Stimulated activated CD4-positive, alpha-beta T cell treated with anti-CD3 and anti-CD28 coated beads, Interleukin-4, amount 100 ng/mL, for 24 hours (primary cell): ENCODE measurements at places on chromosomes 2 and 18.

DNA sequence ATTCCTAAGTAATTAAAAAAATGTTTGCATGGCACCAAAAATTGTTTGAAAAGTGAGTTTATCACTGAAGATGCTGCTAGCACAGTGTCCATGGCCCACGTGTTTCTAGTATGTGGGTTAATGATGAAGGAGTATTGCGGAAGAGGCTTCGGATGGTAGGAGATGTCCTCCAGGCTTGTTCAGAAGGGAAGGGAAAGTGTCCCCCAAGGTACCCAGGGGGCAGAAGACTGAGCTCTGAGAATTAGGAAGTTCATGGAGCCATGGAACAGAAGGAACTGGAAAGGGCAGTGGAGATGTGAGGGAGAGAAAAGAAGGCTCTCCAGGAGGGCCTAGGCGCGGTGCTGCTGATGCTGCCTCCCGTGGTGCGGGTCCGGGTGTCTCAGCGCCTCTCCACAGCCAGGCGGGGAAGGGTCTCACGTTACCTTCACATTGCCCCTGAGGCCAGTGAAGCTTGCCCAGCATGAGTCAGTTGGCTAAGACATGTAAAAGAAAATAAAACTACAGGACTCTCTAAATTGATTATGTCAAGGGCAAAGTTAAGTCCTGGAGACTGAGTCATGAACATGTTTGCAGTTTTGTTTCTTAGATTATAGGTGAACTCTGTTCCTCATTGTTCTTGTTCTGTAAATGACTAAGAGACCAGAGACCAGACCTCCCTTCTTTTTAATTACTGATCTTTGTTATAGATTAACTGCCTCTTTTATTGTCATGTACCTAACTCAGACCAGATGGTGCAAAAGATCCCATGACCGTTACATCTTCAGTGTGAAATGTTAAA is 89.0 kb downstream of the MTCL1 start:
- no peak for DNase-seq

DNA sequence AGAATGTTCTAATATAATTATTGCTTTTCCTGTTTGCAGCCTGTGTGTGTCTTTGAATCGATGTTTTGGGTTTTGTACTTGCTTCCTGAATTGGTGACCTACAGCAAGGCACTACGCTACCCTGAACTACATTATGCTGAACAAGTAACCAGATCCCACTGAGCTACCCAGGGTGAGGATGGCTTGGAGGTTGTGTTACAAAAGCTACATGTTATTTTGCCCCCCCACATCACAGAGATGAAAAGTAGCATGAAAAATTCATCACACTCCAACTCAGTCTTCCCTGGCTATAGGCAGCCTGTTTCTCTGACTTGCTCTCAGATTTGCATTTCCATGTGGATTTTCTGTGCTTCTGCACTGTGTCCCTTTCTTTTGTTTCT is 162.1 kb downstream of the LDLRAD4 start:
- no peak for DNase-seq

- no peak for DNase-seq
These were observed 4.8 kb upstream of the TMEM37 start for GRCh38 chr2:119426801-119427395.

DNA sequence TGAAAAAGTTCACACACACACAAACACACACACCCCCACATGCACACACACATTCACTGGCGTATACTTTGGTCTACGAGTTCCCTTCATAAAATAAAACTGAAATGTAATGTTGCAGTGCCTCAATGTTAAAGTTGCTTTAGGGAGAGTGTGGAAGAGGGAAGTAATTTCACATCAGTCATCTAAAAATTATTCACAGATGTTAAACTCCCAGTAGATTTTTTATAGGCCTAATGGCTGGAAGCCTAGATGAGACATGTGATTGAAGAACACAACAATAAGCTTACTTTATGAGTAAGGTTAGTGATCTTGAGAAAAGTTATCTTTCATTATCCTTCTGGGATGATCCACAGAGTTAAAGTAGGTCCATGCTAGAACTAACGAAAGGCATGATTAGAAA is 506.7 kb upstream of the CNTNAP5 start:
- no peak for DNase-seq

DNA sequence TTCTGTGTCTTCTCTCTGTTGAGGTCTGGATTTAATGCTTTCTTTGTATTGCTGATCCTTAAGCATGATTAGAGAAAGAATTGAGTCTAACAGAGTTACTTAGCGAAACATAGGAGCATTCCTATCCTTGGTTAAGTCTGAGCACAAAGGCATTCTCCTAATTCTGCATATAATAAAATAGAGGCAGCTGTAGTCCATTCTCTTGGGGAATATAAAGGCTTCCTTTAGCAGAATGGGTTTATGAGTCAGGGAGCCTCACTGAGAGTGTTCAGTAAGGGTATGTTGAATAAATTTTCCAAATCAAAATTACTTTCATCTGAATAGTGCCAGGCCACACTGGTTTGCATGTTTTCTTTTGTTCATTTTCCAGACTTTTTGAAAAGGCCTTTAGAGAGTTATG is 101.5 kb downstream of the GALNT1 start:
- DNase-seq, result no peak

- DNase-seq, result no peak
These were observed 70.1 kb downstream of the KIDINS220 start for GRCh38 chr2:8767324-8767723.

DNA sequence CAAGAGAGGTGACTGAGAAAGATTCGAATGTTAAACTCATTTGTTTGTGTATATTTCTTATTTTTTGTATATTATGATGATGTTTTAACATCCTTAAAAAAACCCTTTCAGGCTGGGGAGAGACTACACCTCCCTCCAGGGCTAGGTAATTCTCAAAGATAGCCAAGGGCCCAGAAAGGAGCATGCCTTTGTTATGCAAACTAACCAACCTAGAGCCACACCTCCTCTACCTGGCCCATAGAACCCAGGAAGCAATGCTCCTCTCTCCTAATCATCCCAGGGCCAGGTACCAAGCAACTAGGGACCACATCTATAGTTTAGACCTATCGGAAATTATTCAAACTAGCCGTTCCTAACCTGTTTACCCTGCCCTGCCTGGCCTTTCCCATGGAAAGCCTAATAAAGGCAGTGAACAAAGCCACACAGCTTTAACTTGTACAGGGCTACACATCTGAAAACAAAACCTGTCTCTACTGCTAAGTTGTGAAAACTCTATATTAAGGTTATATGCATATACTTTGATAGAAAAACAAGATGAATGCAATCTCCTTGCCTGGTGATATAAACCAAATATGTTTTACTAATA is 79.7 kb downstream of the COLEC12 start:
- DNase-seq, result no peak

- DNase-seq, result no peak
These were observed 625.2 kb downstream of the CPS1 start for GRCh38 chr2:211181626-211182025.

- DNase-seq, result no peak
These were observed 79.4 kb upstream of the FAM117B start for GRCh38 chr2:202555356-202555755.

GRCh38 chr2:183059561-183059960 is 19.0 kb upstream of the DUSP19 start:
- no peak for DNase-seq

GRCh38 chr2:25389161-25389560 is 47.4 kb upstream of the DNMT3A start:
- no peak for DNase-seq

GRCh38 chr18:78758496-78758895 is 221.1 kb upstream of the SALL3 start:
- no peak for DNase-seq

- no peak for DNase-seq
These were observed 10.9 kb downstream of the MEP1B start for GRCh38 chr18:32200766-32201165.

DNA sequence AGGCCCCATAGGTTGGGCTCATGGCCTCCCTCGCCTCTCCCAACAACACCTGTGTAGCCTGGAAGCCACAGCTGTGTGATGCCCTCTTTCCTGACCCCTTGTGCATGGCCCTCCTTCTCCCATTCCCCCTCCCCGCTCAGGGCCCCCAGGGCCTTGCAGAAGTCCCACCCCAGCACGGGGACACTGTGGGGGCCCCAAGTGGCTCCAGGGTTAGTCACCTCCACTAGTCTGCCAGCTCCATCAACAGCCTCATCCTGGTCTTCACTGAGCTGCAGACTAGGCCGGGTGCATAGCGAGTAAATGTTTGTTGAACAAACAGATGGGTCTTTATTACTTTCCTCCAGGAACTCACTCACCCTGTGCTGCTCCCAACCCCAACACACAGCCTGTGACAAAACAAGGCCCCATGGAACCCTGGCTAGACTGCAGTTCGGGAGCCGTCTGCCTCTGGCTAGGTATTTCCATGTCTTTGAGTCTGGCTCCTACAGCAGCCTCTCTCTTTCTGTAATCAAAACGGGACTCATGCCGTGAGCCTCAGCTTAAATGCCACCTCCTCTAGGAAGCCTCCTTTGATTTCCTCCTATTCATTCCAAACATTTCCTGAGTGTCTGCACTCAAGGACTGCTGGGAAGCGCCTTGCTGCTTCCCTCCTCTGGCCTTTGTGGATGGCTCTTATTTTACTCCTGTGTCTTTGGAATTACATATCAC is 109.9 kb upstream of the ID2 start:
- DNase-seq, result no peak

- no peak for DNase-seq
These were observed 35.2 kb upstream of the STPG4 start for GRCh38 chr2:47190188-47190881.

GRCh38 chr2:15160201-15160991 is 400.7 kb downstream of the NBAS start:
- DNase-seq, result no peak

- no peak for DNase-seq
These were observed 5.6 kb downstream of the BCL11A start for GRCh38 chr2:60547841-60548240.

DNA sequence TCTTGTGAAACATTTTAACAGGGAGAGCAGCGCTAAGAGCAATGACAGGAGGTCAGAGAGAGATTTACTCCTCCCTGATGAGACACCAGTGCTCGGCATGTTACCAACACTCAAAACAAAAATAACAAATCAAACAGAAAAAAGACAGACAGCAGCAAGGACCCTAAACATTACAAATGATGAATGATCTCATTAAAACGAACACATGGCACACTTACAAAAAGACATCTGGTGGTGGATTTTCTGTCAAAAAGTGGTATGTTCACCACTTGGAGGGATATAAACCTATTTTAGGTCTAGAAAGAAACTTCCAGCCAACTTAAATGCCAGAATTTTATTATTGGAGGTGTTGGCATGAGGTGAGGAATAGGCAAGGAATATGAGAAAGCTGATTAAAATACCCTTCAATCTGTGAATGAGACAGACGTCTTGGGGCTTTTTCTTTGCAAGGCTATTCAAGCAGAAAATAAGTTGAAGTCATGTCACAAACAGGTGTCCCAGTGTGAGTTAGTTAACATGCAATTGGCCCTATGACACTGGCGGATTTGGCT is 112.8 kb downstream of the PRELID3A start:
- no peak for DNase-seq

DNA sequence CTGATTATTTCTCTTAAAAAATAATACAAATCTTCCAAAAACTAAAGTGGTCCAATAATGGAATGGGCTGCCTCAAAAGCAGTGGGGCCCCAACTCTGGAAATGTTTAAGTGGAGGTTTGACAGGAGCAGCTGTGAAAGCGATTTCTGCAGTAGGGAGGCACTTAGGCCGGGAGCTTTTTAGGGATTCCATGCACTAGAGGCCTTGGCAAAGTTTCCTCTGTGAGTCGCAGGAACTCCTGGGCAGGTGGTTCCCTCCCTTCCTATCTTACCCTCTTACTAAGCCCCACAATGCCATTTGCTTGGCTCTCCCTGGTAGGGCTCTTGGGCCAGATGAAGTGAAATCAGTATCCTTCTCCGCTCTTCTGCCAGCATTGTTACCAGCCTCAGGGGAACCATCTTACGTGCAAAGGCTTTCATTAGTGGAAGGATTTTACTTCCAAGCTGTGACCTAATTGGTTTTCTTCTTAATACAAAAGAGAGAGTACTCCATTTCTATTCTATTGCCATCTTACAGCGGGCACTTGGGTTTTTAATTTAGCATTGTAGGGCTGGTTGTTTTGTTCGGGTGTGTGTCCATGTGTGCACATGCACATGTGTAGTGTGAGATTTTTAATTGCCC is 34.3 kb upstream of the C18orf32 start:
- no peak for DNase-seq

DNA sequence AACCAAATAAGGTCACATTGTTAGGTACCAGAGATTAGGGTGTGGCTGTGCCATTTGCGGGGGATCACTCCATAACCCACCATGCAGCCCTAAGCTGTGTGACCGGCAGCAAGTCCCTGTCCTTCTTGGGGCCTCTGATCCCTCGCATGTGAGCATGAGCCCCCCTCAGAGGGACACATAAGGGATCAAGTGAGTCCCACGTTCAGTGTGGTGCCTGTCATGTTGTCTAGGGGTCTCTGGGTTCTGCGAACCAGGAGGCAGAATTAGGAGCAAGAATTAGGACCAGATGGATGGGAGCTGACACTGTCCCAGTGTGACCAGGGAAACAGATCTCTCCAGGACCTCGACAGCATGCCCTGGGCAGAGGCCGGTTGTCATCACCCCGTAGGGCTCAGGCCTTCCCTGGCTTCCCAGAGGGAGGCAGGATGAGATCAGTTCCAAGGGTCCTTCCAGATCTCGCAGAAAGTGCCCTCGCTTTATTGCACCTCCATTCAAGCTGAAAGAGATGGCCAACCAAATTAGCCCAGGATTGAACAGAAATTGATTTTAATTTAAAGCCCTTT is 113.2 kb upstream of the OTOS start:
- peak; percentile 2 for DNase-seq

- DNase-seq, result no peak
These were observed 288.5 kb downstream of the TNS1 start for GRCh38 chr2:217714287-217714751.

GRCh38 chr2:146455325-146455724 is 1389.5 kb upstream of the ACVR2A start:
- DNase-seq, result no peak

DNA sequence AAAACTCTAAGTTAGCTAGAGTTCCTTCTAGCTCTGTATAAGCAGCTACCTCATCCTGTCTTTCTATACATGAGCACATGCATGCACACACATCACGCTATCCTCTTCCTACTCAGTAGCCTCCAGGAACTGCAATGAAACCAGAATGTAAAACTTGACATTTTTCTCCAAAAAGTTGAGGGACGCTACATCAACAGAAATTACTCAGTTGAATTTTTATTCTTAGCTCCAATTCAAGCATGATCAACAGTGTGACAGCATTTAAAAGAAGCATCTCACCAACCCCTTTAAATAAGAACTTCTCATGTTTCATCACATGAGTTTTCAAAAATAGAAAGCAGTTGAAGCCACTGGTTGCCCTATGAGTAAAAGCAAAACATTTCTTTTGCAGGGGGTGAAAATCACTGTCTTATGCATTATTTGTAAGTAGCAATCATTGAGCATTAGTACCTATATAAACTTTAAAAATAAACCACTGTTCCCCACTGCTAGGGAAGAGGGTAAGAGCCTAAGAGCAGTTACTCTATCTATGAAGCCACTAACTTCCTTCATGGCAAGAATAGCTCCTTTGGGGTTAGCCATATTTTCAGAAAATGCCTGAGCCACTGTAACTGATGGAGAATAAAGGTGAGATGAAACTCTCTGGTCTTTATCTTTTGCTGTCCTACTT is 77.9 kb upstream of the ARL5A start:
- no peak for DNase-seq

GRCh38 chr2:160974803-160975202 is 185.4 kb upstream of the TANK start:
- DNase-seq, result no peak

GRCh38 chr2:101743288-101743687 is 45.8 kb downstream of the MAP4K4 start:
- DNase-seq, result no peak
